ENCODE measurements at places on chromosomes 7 and 10. TPM values are rescaled to one million over a fixed set of nuclear protein-coding genes. Genes with fewer than 3 reads are reported as not detected.

DNA sequence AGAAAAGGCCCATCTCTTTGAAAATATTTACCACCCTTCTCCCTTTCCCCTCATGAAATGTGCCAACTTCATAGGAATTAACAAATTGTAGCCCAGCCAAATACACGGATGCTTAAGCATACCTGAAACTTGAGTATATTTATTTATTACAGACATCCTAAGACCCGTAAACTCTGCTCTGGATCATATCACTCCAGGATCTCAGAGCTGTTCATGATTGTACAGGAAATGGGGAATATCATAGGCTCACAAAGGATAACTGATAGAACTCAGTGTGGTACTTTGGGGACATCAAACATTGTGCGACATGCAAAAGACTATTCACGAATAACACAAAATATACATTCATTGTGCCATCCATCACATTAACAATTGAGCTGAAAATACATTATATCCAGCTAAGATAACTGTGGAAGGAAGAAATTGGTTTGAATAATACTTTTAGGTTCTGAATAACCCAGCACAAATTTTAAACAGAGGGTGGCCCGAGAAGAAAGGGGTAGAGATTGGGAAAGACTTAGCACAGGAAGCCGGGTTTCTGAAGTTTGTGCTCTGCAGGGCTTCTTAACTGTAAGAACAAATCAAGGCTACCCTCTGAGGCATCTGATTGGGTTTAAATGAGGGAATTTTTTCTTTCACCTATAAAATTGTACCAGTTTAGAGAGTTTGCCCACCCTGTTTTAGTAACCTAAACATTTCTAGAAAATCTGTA is 2.5 kb downstream of the HOXA1 start:
- DNase-seq = no peak

DNA sequence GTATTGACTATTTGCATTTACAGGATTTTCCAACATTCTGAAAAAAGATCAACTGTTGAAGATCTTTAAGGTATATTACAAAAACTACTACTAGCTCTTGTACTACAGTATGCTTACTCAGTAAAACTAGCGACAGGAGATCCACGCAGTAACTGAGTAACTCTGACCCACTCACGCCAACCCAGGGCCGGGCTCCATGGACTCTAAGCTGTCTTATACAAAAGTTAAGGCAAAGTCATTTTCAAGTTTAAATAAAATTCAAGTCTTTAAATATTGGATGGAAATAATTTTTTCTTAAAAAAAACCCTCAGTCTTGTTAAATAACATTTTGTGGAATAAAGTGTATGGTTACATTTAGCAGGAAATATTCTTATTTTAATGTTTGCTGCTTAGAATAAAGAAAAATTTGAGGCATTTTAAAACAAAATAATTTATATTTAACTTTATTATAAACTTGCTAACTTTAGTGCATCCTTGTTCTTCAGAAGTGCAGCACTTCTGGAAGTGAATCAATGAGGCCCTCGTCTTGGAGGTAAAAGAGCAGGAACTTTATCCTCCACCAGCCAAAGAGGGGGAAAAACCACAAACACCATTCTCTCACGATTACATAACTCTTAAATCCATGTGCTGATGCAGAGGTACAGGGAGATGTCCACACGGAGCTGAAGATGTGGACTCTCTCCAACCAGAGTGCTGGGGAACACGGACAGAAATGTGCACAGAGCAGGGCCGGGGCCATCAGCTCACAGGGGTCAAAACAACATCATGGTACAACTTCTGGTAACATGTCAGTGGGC is 119.9 kb downstream of the LARP4B start:
- DNase-seq = no peak

Gene DNAH11
- polyA plus RNA-seq = 3.3 TPM

- DNase-seq = no peak
Observed at GRCh38 chr7:120867932-120868331, 10.0 kb upstream of the TSPAN12 start.

Gene CLRN3
- 22.5 TPM for polyA plus RNA-seq

Gene ACTL6B
- polyA plus RNA-seq = not detected

Gene GIMAP2
- 7.2 TPM for polyA plus RNA-seq

Gene ZNF117
- polyA plus RNA-seq = 90.1 TPM

- no peak for DNase-seq
Observed at GRCh38 chr7:132609222-132609621, 33.0 kb upstream of the PLXNA4 start.

DNA sequence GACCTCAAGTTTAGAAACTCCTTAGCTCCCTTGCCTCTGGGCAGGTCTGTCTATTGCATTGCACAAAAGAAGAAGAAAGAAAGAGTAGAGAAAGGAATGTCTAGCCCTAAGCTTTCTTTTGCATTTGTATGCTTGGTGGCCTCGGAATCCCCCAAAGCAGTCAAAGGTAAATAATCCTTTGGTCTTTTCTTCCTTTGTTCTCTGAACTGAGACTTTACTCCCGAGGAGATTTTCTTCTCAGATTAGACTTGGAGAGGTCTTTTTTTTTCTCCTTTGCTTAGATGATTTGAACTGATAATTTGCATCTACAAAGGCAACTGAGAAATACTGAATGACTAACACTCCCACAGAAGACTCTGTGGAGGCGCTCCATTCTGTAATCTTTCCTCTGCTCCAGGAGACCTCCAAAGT is 93.2 kb downstream of the AKR1D1 start:
- no peak for DNase-seq

DNA sequence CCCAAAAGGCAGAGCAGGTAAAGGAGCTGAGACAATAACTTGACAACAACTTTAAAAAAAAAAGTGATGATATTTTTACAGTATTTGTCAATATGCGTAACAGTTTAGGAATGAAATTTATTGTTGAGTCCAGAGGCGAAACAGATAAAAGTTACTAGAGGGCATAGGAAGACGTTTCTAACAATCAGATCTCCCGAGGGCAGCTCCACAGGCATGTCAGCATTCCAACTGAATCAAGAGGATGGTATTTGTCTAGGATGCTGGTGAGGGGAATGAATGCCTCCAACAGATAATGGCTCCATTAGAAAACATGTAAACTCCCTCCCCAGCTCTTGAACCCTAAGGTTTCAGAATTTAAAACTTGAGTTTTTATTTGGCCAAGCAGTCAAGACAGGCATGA is 733.9 kb upstream of the SORCS1 start:
- DNase-seq = no peak

DNA sequence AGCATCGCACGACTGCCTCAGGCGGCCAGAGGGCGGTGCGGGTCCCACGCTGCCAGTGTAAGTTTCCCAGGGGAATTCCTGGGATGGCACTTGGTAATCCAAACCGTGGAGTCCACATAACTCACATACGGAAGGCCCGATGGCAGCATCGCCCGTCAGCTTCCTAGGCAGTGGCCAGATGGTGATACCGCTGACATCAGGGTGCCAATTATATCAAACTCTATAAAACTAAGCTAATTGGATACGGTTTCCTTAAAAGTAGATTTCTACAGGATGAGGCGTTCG is 189.8 kb downstream of the CELF2 start:
- DNase-seq = no peak

DNA sequence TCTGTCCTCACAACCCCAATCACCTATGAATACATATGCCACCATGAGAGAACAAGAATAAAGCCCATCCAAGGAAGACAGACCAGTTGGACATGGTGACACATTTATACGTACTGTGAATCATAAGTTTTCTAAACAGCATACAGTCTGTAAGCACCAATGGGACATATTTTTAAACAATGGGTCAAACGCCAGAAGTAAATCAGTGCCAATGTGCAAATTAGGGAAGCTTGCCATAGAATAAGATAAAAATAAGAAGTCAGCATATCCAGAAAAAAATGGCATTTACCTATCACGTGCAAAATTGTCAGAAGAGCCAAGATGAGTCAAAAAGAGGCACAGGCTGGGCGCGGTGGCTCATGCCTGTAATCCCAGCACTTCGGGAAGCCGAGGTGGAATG is 910.4 kb downstream of the SORCS1 start:
- DNase-seq = no peak

GRCh38 chr10:20811131-20811530 is 86.0 kb downstream of the NEBL start:
- DNase-seq = no peak

DNA sequence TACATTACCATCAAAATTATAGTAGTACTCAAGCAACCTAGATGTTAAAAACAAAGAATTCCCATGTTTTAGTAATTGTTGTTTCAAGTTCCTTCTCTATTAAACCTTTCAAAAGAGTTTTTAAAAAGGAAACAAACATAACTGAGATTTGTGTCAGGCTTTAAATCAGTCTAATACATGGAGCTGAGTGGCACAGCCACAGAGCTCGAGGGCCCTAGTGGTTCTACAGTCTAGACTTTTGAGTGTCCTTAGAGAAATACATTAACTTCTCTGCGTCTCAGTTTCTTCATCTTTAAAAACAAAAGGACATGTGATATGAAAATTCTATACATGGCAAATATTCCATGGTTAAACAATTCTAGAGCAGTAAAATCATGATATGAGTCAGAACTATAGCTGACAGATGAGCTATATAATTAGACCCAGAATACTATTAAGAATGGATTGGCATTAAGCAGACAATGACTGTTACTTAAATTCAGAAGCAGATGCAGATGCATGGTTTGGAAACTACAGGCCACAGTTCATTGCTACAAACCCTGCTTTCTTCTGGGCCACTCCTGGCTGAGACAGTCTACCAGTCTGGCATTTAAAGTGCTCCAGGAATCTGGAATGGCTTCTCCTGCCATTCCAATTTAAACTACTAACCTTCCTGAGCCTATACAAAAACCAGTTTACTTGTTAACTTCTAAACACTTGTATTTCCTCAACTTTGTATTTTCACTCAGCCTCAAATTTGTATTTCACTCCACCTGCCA is 77.4 kb downstream of the EPC1 start:
- no peak for DNase-seq

- DNase-seq = no peak
Observed at GRCh38 chr10:77834943-77835668, 91.4 kb downstream of the DLG5 start.

DNA sequence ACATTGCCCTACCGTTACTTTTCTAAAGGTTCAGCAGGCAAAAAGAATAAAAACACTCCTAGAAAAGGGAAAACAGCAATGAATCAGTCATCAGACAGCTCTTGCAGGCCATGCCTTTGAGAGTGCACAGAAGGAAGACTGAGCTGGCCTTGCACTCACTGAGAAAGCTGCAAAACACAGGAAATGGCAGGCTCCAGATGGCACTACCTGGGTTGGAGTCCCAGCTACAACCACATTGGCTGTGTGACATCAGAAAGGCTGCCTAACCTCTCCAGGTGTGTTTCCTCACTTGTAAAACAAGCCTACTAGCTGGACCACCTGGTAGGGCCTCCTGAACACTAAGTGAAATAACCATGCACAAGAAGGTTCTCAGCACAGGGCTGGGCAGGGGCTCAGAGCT is 113.7 kb downstream of the SFMBT2 start:
- DNase-seq = no peak

Gene C7orf33
- polyA plus RNA-seq = not detected

Gene CCSER2
- polyA plus RNA-seq = 31.4 TPM

DNA sequence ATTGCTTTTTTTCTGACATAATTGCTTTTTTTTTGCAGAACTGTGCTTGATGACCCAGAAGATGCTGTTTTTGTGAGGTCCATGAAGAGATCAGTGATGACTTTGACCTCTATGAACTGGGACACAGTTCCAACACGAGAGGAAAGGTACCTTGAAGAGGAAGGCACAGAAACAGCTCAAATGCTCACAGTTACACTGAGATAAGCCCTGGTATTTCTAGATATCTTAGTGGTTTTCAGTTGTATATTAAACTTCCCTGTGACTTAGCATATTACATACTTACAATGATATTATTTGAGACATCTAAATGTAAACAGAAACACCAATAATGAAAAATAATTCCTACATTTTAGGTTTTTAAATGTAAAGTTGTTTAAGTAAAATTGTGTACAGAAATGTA is 54.7 kb downstream of the LRRC72 start:
- DNase-seq = no peak

Gene PON3
- 2.5 TPM for polyA plus RNA-seq

Gene ZNF775
- polyA plus RNA-seq = 5.3 TPM

DNA sequence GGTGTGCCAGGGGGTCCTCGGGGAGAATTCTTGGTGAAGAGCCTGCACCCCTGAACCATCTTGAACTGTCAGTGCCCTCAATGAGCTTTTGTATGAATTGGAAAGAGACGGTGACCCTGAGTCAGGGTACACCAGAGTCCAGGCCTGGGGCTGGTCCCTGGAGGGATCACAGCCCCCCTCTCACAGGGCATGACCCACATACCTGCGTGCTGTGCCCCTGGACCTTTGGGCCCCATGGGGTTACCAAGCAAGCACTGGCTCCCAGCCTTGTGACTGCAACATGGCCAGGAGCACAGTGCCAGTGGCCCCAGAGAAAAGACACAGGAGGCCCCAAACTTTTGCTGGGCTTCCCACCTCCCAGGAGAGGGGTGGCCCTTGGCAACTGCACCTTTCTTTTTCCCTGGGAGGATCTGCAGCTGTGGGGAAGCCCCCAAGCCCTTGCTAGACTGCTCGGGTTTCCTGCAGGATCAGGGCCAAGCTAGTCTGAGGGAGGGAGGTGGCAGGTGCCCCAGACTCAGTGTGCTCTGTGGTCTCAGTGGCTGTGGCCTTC is 153.5 kb downstream of the ZNF248 start:
- DNase-seq = no peak

GRCh38 chr10:71436268-71437125 is 39.8 kb downstream of the CDH23 start:
- no peak for DNase-seq

Gene EVX1
- 0.07 TPM for polyA plus RNA-seq

- DNase-seq = peak; percentile 54
Observed at GRCh38 chr10:13268841-13269240, 31.0 kb downstream of the PHYH start.

- no peak for DNase-seq
Observed at GRCh38 chr10:77857272-77857671, 69.3 kb downstream of the DLG5 start.

DNA sequence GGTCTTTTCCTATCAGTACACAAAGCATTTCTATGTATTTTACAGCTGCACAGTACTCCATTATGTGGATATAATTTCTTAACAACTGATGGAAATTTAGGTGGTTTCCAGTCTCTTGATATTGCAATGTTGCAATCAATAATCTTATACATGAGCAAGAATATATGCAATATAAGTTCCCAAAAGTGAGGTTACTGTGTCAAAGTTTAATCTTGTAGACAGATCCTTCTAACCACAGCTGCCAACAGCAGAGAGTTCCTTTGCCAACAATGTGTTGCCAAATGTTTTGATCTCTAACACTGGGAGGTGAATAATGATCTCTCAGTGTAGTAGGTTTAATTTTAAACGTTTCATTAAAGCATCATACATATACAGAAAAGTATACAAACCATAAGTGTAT is 54.5 kb downstream of the CUL2 start:
- DNase-seq = no peak

GRCh38 chr7:70063927-70064326 is 465.7 kb downstream of the AUTS2 start:
- no peak for DNase-seq

GRCh38 chr10:133465191-133465949 is 11.6 kb downstream of the SCART1 start:
- DNase-seq = no peak

All from left kidney (tissue), 8 donors.